ENCODE measurements at places on chromosomes 7 and 10.
A peak's percentile ranks its signal among the peaks of the same experiment; 100 is the strongest.

- H3K27me3 ChIP-seq: no peaks in the 10 kb centered on the region
- no peak for DNase-seq
- no peak overlapping the region for H3K27ac ChIP-seq
Measured at GRCh38 chr7:26293569-26294308, 2.1 kb downstream of the SNX10 start.

DNA sequence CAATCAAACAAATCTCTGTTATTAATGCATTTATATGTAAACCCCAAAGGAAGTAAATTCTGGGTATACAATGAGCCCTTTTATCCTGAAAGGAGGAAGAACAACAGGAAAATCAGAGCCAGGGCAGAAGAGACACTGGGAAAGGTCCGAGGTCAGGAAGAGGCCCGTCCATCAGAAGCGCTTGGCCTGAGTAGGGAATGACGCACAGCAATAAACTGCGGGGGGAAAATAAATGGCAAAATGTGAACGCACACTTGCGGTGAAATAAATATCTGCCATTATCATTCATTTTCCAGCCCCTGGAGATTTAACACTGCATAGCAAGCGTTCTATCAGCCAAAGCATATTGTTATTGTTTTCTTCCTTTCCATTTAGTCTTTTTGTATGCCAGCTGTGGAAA, 243.4 kb downstream of the COBL start:
- no peak overlapping the region for H3K27ac ChIP-seq
- no peak overlapping the region for H3K4me3 ChIP-seq
- no peaks in the 10 kb centered on the region for H3K4me1 ChIP-seq
- H3K27me3 ChIP-seq: no peaks in the 10 kb centered on the region
- H3K36me3 ChIP-seq: no peaks in the 10 kb centered on the region
- no peak for DNase-seq

DNA sequence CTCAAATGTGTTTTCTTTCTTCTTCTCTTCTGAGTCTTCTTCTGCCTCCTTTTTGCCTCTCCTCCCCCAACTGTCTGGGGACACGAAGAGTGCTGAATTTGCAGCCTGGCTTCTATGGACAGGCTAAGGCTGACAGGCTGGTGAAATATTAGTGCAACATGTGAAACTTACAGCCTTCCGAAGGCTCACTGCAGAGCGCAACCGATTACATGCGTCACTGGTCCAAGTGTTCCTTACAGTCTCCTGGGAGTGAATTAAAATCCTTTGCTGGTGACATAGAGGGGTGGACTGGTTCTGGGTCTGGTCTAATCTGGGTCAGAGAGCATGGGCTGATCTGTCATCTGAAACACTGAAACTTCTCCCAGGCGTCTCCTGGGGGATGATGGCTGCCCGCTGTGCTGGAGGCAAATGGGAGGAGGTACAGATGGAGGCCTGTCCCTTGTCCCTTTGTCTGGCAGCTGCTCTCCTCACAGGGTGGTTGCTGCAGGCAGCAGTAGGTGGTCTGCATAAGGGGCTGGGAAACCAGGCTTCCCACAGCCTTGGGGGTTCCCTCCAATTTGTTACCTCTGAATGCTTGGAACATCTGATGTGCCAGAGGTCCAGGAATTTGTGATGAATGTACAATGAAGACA, 143.8 kb upstream of the BMPER start:
- H3K27me3 ChIP-seq: no peaks in the 10 kb centered on the region
- H3K27ac ChIP-seq: no peak overlapping the region
- H3K4me3 ChIP-seq: no peak overlapping the region

DNA sequence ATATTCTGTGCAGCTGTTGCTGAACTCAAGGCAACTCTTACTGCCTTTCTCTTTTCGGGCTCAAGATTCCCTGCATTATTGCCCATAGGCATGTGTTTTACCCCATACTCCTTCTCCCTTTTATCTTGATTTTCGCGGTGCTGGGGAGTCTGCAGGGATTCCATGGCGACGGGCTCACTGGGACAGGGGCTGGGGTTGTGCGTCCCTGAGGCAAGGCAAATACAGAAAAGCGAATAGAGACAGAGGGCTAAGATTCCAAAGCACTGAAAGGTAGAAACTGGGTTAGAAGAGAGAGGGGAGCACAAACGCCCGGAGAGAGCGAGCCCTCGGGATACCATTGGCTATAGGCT, 519 bp upstream of the RPP38 start:
- H3K4me1 ChIP-seq: peaks cover 8% of the 10 kb centered on the region
- DNase-seq: no peak
- H3K36me3 ChIP-seq: peaks cover 22% of the 10 kb centered on the region

DNA sequence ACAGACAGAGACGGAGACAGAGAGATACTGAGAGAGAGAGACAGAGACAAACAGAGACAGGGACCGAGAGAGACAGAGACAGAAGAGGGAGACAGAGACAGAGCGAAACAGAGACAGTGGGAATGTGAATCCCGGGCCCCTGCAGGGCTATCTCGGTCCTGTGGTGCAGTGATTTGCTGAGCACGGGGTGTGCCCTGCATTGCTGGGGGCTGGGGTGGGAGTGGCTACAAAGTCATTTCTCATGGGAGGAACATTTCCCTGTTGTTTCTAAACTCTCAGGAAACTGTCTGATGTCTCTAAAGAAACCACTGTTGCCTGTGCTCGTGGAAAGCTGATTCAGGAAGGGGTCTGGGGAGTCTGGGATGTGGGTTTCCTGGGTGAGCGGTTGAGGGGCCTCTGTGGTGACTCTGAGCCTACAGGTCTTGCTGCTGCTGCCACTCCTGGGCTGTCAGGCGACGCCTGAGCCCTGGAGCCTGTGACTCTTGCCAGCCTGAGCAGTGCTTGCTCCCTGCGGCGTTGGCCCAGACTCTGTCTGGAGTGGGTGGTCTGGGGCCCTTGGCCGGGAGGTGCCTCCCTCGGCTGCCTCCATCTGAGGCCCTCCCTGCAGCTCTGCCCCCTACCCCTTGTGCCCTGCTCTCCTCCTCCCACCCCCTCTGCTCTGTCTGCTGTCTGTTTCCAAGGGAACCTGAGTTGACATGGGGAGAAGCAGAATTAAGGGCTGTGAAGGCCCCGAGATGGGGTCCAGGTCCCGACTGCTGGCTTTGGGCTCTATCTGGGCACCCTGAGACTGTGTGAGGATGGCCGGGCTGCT, 292.0 kb downstream of the WDR37 start:
- no peak for DNase-seq
- H3K27ac ChIP-seq: no peak overlapping the region
- no peaks in the 10 kb centered on the region for H3K27me3 ChIP-seq
- no peaks in the 10 kb centered on the region for H3K36me3 ChIP-seq
- H3K4me3 ChIP-seq: no peak overlapping the region

GRCh38 chr10:118405928-118406327, 63.8 kb upstream of the FAM204A start:
- no peak for DNase-seq
- no peak overlapping the region for H3K4me3 ChIP-seq
- H3K27ac ChIP-seq: no peak overlapping the region

GRCh38 chr7:128875523-128875948, 12.9 kb downstream of the ATP6V1F start:
- H3K4me1 ChIP-seq: peaks cover 22% of the 10 kb centered on the region
- H3K4me3 ChIP-seq: no peak overlapping the region
- no peak overlapping the region for H3K27ac ChIP-seq
- H3K36me3 ChIP-seq: no peaks in the 10 kb centered on the region
- no peak for DNase-seq

GRCh38 chr10:46525824-46526681, 30.4 kb downstream of the GPRIN2 start:
- H3K4me3 ChIP-seq: no peak overlapping the region
- H3K27ac ChIP-seq: peak overlapping the region; percentile 96
- no peaks in the 10 kb centered on the region for H3K36me3 ChIP-seq
- no peaks in the 10 kb centered on the region for H3K27me3 ChIP-seq
- peaks cover 32% of the 10 kb centered on the region for H3K4me1 ChIP-seq

DNA sequence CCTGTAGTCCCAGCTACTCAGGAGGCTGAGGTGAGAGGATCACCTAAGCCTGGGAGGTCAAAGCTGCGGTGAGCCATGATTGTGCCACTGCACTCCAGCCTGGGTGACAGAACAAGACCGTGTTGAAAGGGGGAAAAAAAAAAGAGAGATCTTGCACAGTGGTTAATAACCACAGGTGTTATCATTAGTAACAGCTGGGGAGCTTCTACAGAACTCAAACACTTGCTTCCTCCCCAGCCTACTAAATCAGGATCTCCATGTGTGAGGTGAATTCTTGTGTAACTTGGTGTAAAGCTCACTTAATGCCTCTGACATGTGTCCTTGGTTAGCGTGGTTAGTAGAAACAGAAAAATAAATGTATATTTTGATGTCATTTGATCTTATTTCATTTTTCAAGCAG, 43.9 kb upstream of the BMS1 start:
- H3K27ac ChIP-seq: no peak overlapping the region
- H3K4me3 ChIP-seq: no peak overlapping the region
- H3K4me1 ChIP-seq: no peaks in the 10 kb centered on the region

DNA sequence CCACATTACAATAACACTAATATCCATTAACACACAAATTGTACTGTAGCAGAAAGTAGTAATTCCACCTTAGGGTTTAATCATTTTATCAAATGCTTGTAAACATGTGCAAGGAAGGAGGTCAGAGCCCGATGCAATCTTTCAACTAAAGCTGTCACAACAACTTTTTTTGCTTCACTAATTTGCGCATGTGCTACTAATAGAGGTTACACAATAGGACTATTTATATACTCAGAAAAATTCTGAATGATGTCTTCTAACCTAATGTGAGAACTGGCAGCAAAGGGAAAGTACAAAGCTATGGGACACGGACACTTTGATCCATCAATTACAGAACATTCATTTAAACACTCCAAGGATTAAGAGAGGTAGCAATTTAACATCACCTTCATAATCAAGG, 244.4 kb downstream of the CHCHD3 start:
- H3K4me1 ChIP-seq: no peaks in the 10 kb centered on the region
- no peaks in the 10 kb centered on the region for H3K27me3 ChIP-seq
- H3K4me3 ChIP-seq: no peak overlapping the region
- DNase-seq: no peak
- no peaks in the 10 kb centered on the region for H3K36me3 ChIP-seq
- no peak overlapping the region for H3K27ac ChIP-seq

- no peaks in the 10 kb centered on the region for H3K36me3 ChIP-seq
- H3K4me1 ChIP-seq: peaks cover 47% of the 10 kb centered on the region
- no peaks in the 10 kb centered on the region for H3K27me3 ChIP-seq
- H3K27ac ChIP-seq: peak overlapping the region; percentile 83
- H3K4me3 ChIP-seq: no peak overlapping the region
Measured at GRCh38 chr7:139680676-139681462, 96.9 kb downstream of the HIPK2 start.

GRCh38 chr7:68691261-68692216, 906.7 kb upstream of the AUTS2 start:
- no peak overlapping the region for H3K4me3 ChIP-seq
- no peaks in the 10 kb centered on the region for H3K27me3 ChIP-seq
- no peaks in the 10 kb centered on the region for H3K36me3 ChIP-seq
- no peak for DNase-seq
- H3K27ac ChIP-seq: no peak overlapping the region

DNA sequence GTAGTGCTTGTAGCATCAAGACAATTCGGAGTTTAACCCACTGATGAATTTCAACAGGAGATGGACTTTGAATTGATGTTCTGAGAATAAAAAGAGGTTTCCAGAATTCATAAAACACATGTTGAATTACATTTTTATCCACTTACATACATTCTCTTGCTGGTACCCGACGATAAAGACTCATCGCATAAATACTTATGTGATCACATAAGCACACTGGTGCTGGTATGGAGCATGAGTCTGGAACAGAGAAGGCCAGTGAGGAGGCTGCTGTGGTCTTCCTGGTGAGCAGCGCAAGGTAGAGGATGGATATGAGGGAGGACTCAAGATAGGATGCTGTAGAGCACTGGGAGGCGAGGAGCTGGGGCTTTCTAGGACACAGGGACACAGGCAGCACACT, 109.0 kb downstream of the RNF216 start:
- DNase-seq: no peak
- H3K4me1 ChIP-seq: peaks cover 8% of the 10 kb centered on the region
- no peak overlapping the region for H3K4me3 ChIP-seq
- H3K27me3 ChIP-seq: no peaks in the 10 kb centered on the region
- H3K27ac ChIP-seq: no peak overlapping the region

- no peaks in the 10 kb centered on the region for H3K36me3 ChIP-seq
- no peak for DNase-seq
- H3K27me3 ChIP-seq: no peaks in the 10 kb centered on the region
Measured at GRCh38 chr7:38312821-38313220, 39.4 kb upstream of the TARP start.

DNA sequence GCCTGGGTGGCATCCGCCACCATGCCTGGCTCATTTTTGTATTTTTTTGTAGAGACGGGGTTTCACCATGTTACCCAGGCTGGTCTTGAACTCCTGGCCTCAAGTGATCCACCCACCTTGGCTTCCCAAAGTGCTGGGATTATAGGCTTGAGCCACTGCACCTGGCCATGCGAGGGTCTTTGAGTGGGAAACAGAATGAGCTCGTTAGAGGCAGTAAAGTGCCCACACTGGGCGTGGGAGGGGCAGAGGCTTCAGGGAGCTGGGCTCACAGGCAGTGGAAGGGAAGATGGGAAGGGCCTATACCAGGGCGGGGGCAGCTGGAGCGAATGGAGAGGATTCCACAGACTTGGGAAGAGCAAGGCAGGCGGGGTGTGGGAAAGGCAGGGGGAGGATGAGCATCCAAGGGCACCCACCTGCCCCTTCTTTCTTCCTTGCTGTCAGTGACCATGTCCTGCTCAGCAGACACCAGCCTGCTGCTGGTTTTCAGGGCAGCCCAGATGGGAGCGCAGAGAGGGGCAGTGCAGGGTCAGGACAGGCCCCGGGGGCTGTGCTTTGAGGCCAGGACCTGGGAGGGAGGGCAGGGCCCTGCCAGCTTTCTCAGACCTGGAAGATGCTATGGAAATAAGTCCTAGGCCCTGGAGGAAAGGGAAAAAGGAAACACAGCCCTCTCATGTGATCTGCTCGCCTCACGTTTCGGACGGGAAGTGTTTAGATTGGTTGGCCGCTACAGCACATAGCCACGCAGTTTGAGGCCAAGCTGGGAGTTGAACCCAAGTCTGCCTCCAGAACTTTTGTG, 4.2 kb downstream of the FZD9 start:
- peaks cover 32% of the 10 kb centered on the region for H3K36me3 ChIP-seq
- no peak overlapping the region for H3K4me3 ChIP-seq
- no peaks in the 10 kb centered on the region for H3K4me1 ChIP-seq
- DNase-seq: no peak

- no peak for DNase-seq
- peaks cover 38% of the 10 kb centered on the region for H3K36me3 ChIP-seq
- no peaks in the 10 kb centered on the region for H3K27me3 ChIP-seq
- no peak overlapping the region for H3K27ac ChIP-seq
- no peaks in the 10 kb centered on the region for H3K4me1 ChIP-seq
Measured at GRCh38 chr7:47526466-47526865, 55.4 kb downstream of the TNS3 start.

Data from RWPE2 (cell line).